ENCODE measurements at places on chromosomes 2 and 18.

GRCh38 chr2:167946441-167946841 is 301.0 kb downstream of the STK39 start:
- no peak for DNase-seq

GRCh38 chr18:32435631-32436500 is 34.8 kb downstream of the GAREM1 start:
- no peak for DNase-seq

- no peak for DNase-seq
These were observed 93.3 kb downstream of the CTAGE1 start for GRCh38 chr18:22324191-22325131.

- DNase-seq, result no peak
These were observed 10.2 kb downstream of the USP37 start for GRCh38 chr2:218557941-218558340.
